ENCODE measurements at places on chromosomes 3 and 15.

DNA sequence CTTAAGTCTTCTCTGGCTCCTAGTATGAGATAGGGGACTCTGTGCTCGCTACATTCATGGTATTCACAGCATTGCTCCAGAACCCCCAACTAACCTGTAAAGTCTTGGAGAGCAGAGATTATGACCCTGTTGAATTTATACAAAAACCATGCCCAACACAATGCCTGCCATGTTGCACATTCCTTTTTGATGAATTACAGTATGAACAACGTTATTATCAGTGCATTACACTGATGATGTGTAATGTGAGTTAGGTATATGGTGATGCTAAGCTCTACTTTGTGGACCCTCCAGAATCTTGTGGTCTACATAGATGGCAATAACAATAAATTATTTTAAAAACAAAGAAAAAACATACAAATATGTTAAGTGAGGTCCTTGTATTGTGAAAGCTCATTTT, 64.3 kb downstream of the EOMES start:
- no peak for DNase-seq

GRCh38 chr15:52039925-52040781, 21.1 kb downstream of the MAPK6 start:
- DNase-seq, result no peak

DNA sequence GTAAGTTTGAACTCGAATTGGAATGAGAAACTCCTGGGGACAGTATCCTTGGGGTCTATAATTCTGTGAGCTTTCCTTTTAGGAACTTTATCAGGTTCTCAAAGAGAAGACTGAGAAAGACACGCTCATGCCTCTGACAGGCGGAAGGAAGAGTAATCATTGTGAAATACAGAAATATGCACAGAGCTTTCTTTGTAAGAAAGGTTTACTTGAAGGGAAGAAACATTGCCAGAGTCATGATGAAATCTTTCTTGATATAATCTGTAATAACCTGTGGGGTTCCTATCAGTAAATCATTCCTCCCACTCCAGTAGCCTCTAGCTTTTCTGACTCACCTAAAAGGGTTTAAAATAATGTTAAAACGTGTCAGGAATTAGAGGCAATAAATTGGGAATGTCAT, 83.6 kb upstream of the CCDC39 start:
- DNase-seq, result no peak

DNA sequence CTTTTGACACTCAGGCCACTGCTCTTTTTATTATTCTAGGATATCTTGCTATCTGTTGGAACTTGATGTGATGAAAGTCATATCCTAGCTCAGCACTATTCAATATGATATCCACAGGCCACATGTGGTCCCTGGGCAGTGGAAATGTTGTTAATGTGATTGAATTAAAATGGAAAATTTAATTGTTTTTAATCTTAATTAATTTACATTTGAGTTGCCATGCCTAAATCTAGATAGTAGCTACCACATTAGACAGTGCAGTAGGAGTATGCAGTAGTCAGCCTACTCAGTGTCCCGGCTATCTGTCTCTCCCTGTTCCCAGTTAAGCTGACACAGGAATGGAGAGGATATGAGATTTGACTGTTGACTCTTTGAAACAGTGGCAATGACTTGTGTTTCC, 460.2 kb downstream of the GBE1 start:
- DNase-seq, result no peak

GRCh38 chr3:29936766-29937165, 655.9 kb downstream of the RBMS3 start:
- DNase-seq, result no peak

GRCh38 chr3:124014366-124014942, 22.5 kb upstream of the ROPN1 start:
- no peak for DNase-seq

GRCh38 chr3:164040991-164041390, 1037.3 kb downstream of the SI start:
- DNase-seq, result no peak

DNA sequence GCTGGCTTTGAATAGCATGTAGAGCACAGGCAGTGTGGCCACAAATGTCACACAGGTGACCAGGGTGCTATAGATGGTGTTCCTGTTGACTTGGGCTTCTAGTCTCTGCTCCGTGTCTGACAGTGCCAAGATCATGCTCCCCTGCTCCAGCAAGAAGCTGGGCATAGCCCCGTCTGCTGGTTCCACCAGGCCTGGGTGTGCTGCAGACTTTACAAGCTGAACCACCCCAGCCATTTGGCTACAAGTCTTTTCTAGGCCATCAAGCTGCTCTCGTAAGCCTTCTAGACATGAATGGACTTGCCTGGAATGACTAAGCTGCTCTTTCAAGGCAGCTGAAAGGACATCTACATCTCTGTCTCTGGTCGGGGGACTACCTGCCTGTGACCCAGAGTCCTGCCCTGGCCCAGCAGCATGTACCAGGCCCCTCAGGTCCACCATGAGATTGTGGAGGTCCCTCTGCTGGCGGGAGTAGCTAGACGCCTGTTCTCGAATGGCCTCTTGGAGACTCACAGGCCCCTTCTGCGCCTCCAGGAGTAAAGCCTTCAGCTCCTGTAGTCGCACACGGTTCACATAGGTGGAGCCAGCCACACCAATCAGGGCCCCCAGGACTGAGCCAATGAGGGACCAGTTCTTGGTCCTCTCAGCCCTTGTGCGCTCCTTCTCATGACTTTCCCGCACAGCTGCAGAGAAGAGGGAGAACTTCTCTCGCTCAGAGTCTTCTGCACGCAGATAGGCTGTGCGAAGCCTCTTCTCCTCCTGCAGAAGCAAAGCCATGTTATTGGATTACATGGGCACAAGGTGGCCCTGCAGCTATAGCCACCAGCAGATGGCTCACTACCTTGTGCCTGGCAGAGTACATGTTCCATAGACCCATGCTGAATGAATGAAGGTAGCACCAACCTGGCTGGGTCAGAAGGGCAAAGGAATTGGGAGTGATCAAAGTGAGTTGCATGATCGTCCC, 2.8 kb upstream of the PLXNB1 start:
- no peak for DNase-seq

DNA sequence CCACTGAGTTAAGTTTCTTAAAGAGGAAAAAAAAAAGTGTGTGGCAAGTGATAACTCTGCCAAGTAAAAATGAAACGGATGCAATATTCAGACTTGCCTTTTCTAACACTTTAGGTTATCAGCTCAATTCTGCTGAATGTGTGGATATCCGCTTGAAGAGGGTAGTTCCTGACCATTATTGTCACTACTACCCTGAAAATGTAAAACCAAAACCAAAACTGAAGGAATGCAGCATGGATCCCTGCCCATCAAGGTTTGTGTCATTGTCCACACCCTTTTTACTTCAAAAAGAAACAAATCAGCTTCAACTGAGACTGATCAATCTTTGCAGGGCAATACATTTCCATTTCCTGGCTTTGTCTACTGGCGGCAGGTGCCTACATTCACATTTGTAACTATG, 236.1 kb downstream of the ADAMTSL3 start:
- DNase-seq, result no peak

DNA sequence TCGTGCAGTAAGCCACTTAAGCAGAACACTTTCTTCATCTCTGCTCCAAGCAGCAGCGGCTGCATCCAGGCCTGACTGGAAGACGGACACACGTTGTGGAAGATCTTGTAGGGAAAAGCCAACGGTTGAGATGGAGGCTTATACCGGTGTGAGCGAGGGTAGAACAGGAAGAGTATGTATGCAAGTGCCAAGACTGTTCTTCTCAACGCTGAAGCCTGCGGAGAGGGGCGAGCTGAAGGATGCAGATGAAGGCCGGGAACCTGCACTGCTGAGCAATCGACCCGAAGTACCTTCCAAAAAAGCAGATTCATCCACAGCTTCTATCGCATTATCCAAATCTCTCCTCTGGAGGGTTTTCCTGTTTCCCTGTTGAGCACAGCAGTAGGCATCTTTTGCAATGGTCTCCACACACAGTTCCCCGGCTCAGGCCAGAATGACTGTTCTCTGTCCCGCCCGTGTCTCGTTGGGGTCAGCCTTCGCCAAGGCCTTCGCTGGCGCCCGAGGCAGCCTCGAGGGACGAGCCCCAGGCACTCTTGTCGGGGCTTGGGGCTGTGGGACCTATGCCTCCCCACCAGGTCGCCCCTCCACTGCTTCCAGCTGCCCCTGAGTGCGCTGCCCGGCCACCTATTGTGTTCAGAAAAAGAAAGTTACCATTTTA, 22.2 kb upstream of the DYNC1LI1 start:
- no peak for DNase-seq

- DNase-seq, result no peak
Observed at GRCh38 chr15:76988867-76989780, 5.8 kb upstream of the PSTPIP1 start.

DNA sequence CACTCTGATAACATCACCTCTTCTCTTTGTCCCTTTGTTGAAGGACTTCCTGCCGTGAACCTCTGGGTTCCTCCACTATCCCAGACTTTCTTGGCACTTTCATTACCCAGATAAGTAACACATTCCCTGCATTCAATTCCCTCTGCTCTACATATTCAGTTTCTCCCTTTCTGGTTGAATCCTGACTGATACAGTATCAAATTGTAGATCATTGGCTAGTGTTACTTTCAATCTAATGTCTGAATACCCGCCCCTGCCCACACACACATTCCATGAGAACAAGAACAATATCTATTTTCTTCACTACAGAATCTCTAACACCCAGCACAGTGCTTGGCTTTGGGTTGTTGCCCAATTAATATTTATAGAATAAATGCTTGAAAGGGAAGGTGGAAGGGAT, 163.5 kb downstream of the ABHD5 start:
- DNase-seq, result no peak

DNA sequence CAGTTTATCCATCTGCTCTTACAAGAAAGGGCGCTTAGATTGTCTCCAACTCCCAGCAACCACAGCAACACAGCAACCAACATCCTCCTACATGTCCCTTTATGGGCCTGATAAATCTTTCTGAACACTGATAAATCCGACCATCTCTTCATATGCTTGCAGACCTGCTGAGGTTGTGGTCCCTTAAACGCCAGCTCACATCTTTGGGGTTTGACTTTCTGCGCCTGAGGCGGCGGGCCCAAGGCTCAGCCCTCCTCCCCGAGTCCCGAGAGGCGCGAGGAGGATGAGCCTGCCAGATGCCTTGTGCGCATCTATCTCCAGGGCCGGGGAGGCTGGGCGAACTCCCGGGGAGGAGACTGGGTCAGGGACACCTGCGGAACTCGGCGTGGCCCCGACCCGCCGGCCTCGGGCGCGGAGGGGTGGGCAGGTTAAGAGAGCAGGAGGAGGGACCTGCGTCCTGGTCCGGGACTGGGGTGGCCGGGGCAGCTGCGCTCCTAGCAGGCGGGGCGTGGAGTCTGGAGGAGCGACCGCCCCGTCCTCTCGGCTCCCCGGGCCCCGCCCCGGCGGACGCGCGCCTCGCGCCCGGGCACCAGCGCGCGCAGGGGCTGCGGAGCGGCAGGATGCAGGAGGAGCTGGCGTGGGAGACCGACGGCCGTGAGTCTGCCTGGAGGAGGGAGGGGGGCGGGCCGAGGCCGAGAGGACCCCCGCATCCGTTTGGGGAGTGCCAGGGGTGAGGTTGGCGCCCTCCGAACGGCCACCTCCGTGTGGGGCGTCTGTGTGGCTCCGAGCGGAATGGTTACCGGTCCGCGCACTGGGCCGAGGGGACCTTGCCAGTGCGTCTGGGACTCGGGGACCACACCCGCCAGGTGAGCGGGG, at the start of gene ANKDD1A:
Gene ANKDD1A, plus strand, starts transcription at position 592 of the 876 bp plus-strand sequence. Its CDS starts 29 bp downstream, at position 621.
- DNase-seq, result no peak

- DNase-seq, result no peak
Observed at GRCh38 chr15:45606413-45606812, 19.2 kb downstream of the BLOC1S6 start.

DNA sequence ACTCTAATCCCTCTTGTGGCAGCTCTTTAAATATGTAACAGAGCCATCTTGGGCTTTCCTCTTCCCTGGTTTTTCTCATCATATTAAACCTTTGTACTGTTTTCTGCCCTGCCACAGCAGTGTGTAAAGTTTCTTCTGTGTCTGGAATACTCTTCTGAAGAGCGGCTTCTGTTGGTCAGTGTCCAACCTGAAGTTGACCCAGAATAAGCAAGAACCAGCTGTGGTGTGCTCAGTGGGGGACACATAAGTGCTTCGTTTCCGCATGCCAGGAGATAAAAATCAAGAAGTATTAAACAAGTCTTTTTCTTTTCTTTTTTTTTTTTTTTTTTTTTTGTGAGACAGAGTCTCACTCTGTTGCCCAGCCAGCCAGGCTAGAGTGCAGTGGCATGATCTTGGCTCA, 173.2 kb upstream of the CHRM5 start:
- DNase-seq, result no peak

- DNase-seq, result no peak
Observed at GRCh38 chr3:176755552-176755951, 441.7 kb downstream of the TBL1XR1 start.

GRCh38 chr3:188152660-188153436, 1.1 kb upstream of the LPP start:
- no peak for DNase-seq

- DNase-seq, result no peak
Observed at GRCh38 chr3:59803268-59803667, 753.4 kb upstream of the CFAP20DC start.

GRCh38 chr3:16516695-16517481, 3.4 kb upstream of the RFTN1 start:
- DNase-seq, result no peak

- no peak for DNase-seq
Observed at GRCh38 chr3:55860049-55860721, 373.1 kb upstream of the WNT5A start.

DNA sequence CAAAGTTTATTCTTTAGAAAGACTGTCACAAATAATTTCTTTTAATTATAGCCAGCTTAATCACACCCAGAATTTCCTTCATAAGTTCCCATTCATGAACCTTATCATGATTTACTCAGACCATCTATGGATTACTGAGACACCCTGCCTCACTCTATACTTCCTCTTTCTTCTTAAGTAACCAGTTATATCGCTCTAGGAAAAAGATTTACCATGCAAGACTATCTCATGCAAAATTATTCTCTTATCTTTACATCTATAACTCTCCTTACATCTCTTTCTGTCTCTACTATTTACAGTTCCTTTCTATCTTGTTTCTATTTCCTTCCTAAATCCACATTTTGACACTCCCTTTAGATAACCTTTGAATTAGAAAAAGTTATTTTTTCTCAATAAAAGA, 316.8 kb downstream of the POLQ start:
- DNase-seq, result no peak

- DNase-seq, result no peak
Observed at GRCh38 chr3:182861348-182861747, 68.0 kb downstream of the ATP11B start.

GRCh38 chr3:29283231-29284119, 2.6 kb downstream of the RBMS3 start:
- DNase-seq, result no peak

DNA sequence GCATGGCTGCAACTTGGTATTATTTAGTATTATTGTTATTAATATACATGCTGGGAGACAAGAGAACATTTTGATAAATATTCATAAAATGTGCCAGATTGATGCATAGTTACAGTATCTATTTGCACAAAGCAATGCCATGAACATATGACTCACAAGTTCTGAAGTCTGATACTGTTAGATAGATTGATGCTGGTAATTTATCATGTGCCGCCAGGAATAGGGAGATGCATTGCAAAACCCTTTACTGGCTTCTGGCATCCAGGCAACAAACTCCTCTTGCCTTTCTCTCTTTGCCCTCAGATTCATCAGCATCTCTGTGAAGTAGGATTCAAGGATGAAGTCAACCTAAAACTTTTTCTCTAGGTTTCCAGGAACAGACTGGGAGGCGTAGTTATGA, 41.0 kb upstream of the SLC25A26 start:
- no peak for DNase-seq

All from stimulated activated CD4-positive, alpha-beta T cell treated with anti-CD3 and anti-CD28 coated beads, Interleukin-1b, Interleukin-23, amount 100 ng/mL, for 24 hours (primary cell).